Thoracic aorta (tissue), 2 donors: ENCODE measurements at places on chromosomes 2 and 18. TPM values are rescaled to one million over a fixed set of nuclear protein-coding genes. Genes with fewer than 3 reads are reported as not detected.

The KIF1A gene
- total RNA-seq = not detected

The CXCR1 gene
- total RNA-seq = 4.4 TPM

The SNORC gene
- total RNA-seq = 0.41 TPM

The GDF7 gene
- 40.7 TPM for total RNA-seq

The KCNG2 gene
- not detected for total RNA-seq

The KIF5C gene
- total RNA-seq = 7.3 TPM

The TPO gene
- total RNA-seq = 8.1 TPM

The PLEKHA3 gene
- total RNA-seq = 22.5 TPM

The VIL1 gene
- total RNA-seq = not detected

The FOXI3 gene
- total RNA-seq = not detected

DNA sequence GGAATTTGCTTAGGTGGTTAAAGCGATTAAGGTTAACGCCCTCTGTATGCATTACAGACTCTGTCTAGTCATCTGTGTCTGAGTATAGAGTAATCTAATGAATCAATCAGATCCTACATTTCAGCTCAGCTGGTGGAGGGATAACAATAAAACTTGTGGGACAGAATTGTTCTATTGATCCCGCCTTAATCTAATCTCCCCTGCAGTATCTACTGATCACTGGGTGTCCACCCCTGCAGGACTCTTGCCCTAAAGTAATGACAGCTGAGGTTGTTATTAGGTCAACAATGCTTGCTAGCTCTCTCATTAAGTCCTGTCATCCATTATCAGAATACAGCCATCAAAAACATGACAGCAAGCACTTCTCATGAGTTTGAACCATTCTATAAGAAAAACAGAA lies 462.6 kb upstream of the TMEFF2 start:
- no peak for DNase-seq

GRCh38 chr2:67500541-67500940 lies 103.4 kb downstream of the ETAA1 start:
- no peak for DNase-seq

GRCh38 chr2:120254178-120254577 lies 1.5 kb downstream of the RALB start:
- no peak for DNase-seq

DNA sequence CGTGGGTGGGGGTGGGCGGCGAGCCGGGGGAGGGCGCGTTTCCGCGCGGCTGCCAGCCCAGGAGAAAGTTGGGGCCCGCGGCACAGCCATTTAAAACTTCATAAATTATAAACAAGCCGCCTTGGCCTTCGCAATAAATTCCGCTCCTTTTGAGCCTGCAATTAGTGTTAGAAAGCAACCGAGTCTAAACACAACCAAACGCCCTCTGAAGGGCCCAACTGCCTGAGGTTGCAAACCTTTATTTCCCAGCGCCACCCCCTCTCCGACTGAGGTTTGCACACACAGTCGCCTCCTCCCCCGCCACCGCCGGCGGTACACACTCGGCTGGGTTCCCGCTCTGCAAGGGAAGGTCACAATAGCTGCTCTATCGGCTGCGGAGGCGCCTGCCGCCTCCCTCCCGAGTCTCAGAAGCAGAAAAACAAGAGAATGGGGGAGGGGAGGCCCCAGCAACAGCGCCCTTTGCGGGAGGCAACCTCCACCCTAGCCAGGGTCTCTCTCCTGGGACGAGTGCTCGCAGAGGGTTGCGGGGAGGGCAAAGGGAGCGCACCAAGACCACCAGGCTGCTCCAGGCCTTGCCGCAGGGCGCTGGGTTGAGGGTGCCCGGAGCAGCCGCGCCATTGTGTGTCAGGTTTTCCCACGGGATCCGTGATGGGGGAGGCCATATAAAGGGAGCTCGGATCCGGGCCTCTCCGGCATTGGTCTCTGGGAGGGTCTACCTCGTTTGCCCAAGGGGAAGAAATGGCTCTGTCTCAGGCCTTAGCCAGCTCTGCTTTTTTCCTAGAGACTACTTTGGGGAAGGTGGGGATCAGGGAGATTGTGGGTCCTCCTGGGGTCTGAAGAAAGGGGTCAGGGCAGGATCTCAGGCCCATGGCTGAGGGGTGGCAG lies 13.4 kb upstream of the HOXD1 start:
- DNase-seq = no peak

DNA sequence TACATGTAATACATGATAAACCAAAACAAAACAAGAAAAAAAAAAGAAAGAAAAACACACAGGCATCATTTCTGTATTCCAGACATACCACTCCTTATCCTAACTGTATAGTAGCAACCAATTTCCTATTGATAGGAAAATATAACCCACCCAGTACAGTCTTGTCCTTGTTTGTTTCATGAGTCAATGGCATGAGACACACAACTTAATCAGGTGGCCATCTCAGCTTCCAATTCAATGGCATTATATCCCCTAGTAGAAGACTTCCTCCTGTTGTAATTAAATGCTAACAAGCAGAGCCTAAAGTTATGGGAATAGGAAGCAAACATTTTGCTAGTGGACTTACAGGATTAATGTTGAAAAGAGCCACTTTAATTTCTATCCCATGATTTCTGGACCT lies 121.0 kb upstream of the NOL4 start:
- DNase-seq = no peak

- no peak for DNase-seq
Observed at GRCh38 chr18:63307551-63308200, 11.9 kb downstream of the BCL2 start.

GRCh38 chr2:207792244-207792785 lies 22.6 kb upstream of the FZD5 start:
- DNase-seq = no peak

- DNase-seq = no peak
Observed at GRCh38 chr2:144215701-144216675, 303.9 kb downstream of the ZEB2 start.

DNA sequence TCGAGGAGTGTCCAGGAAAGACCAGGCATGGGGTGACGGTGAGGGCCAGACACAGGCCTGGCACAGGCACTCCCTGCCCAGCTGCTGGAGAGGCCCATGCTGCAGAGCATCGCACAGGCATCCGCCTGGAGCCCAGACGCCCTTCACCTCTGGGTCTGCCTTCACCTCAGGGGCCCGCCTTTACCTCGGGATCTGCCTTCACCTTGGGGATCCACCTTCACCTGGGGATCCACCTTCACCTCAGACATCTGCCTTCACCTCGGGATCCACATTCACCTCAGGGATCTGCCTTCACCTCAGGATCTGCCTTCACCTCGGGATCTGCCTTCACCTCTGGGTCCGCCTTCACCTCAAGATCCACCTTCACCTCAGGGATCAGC lies 7.7 kb downstream of the KIF1A start:
- DNase-seq = no peak

DNA sequence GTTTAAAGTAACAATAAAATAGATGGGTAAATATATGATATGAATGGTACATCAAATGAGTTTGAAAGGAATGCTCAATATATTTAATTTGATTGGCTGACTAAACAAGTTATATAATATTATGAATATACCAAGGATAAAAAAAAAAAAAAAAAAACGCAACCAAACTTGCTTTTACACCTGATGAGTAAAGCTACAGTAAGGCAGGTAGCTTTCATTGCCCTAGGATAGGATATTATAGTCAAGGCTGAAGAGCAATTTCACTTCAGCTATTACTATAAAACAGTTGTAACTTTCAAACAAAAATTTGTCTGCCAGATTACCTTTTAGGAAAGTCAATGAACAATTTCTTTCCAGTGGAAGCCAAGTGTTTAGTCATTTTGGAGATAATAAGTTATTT lies 56.8 kb upstream of the PEX13 start:
- DNase-seq = no peak

DNA sequence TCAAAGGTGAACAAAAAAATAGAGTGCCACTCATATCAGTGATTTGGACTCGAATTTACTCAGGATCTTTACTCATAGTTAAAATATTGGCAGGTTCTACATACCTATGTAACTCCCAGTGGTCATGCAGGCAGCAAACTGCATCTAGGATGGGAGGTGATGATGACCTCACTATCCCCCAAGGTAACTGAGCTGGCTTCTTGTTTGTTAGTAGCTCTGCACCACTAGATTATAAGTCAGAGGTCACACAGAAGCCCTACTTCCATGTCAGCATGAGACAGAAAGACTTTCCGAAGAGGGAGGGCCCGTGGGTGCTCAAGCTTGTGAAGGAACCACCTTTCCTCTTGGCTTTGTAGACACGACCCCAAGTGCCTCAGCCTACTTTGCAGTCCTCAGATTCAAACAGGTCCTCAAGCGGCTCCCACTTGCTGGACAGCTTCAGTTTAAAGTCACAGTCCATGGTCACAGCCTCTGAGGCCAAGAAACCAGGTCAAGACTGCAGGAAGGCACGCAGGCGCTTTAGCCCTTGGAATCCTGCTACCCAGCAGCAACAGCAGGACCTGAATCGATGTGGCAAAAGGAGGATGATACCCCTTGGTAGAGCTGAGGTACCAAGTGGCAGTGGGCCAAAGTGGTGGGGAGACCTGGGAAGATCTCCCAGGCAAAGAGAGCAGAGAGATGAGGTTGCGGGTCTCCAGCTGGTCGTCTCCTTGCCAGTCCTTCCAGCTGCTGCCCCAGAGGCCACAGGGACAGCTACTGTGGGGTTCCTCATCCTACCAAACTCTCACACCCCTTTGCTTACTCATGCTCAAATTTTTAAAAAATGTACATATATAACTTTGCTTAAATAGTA lies 4.3 kb downstream of the NTSR2 start:
- DNase-seq = no peak

- DNase-seq = no peak
Observed at GRCh38 chr2:241888641-241889040, 19.1 kb downstream of the RTP5 start.

GRCh38 chr2:117335967-117336366 lies 478.5 kb upstream of the DDX18 start:
- no peak for DNase-seq

DNA sequence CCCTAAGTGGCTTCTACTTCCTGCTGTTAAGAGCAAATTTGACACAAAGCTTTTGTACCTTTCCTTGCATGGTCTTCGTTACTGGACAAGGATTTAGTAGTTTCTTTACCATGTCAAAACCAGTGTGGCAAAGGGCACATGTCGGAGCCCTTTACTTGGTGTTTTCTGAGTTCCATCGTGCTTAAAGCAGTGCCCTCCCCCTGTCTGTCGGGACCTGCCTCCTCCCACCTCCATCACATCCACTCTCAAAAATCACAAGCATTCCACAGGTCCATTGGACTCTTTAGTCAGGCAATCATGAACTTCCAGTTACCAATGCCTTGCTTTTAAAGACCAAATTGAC lies 763 bp downstream of the CCDC141 start:
- no peak for DNase-seq

DNA sequence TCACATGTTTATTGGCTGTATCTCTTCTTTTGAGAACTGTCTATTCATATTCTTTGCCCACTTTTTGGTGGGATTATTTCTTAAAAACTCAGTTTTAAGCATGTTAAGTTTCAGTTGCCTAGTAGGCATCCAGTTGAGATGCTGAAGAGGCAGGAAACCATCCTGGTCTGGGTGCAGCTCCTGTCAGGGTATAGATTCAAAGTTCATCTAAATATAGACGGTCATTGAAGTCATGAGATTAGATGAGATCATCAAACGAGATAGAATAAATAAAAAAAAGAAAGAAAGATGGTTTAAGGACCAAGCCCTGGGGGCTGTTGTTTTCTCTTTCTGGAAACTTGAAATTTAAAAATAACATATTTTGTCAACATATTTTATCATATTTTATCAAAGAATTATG lies 9.2 kb upstream of the DNAH7 start:
- DNase-seq = no peak

DNA sequence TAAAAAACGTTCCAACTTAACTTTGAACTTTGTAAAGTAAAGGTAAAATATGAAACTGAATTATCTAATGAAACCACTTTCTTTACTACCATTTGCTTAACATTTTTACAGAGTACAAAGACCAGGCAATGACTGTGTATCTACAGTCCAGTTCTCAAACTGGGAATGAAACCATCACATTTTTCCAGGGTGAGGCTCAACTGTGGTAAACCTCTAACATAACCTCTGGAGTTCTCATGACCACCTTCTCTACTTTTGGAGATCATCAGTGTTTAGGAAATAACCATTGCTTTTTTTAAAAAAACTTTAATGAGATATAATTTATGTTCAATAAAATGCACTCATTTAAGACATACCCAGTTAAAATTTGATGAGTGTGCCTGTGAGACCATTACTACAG lies 223.5 kb downstream of the RNF152 start:
- no peak for DNase-seq

GRCh38 chr18:77872166-77872565 lies 622.5 kb downstream of the GALR1 start:
- no peak for DNase-seq

DNA sequence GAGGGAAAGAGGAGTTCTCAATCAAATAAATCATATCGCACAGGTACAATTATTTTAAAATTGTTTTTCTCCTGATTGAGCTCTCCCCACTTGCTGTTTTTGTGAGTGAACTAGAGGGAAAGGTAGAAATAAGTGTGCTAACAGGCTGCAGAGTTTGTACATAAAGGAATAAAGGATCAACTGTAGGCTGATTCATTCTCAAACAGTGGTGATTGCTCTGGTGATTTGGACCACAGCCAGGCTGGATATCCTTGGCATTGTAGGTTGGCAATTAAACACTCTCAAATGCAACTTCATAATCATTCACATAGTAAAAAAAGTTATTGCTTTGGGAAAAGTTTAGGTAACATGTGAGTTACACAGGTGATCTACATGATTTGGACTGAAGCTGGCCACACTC lies 29.8 kb downstream of the LRP1B start:
- no peak for DNase-seq

DNA sequence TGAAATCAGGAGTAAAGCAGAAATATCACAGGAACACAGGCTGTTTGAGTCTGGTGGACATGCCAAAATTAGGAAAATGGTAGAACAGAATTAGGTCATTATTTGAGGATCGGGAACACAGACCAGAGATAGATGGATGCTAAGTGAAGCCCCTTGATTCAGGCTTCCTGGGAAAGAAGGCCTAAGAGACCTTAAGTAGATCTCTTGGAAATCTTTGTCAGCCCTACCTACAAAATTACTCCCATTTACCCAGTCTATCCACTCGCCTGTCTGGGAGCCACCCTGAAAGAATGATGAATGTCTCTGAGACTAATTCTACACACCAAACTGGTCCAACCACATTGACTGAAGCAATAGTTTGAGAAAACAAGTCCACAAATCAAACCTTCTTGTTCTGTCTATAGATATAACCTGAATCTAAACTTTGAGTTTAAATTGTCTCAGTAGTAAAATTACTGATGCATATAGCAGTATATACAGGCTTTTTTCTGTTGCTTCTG lies 36.6 kb upstream of the TANK start:
- DNase-seq = no peak

DNA sequence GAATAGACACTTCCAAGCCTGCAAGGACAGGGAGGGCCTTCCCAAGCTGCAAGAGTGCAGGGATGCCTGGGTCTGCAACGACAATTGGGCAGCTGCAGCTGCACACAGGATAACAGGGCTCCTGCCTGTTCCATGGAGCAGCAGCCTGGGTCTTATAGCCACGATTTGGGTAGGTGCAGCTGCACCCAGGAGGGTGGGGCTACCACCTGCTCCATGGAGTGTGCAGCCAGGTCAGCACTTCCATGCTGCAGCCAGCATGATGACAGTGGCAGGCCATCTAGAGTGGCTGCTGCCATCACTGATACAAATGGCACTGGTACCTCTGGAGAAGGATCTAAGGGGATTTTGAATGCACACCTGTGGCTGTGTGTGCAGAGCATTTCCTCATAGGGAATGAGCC lies 528.5 kb downstream of the DSC3 start:
- DNase-seq = no peak

- no peak for DNase-seq
Observed at GRCh38 chr2:167637741-167638140, 609.7 kb downstream of the STK39 start.
